Heart right ventricle (tissue), 16 donors: ENCODE measurements at places on chromosomes 16 and 17. TPM values are rescaled to one million over a fixed set of nuclear protein-coding genes. Genes with fewer than 3 reads are reported as not detected.

- DNase-seq = no peak
Measured at GRCh38 chr17:18280249-18280648, 19.8 kb downstream of the MIEF2 start.

DNA sequence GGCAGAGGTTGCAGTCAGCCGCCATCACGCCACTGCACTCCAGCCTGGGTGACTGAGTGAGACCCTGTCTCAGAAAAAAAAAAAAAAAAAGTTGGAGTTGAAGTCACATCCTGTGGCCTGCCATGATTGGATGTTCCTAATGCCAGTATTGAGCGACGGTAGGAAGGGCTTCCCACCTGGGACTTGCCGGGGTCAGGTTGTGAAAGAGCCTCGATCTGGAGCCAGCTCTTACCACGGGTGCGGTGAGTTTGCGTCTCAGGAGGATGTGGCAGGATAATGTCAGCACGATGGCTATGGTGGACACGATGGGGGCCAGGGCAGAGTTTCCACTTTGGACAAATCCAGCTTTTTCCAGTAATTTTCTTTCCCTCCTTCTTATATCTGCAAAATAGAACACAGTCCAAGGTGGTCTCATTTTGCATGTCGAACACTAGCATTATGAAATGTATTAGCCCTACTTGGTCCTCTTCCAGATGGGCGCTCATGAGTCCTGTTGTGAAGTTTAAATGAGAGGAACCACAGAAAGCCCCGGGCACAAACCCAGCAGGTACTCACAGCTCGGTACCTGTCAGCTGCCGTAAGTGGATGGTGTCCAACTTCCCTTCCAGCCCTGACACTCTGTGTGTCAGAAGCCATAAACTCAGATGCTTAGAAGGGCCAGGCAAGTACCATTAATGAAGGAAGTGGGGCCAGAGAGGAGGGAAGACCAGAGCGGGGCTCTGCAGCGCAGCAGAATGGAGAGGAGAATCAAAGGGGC, 22.2 kb downstream of the ABCC12 start:
- no peak for DNase-seq

DNA sequence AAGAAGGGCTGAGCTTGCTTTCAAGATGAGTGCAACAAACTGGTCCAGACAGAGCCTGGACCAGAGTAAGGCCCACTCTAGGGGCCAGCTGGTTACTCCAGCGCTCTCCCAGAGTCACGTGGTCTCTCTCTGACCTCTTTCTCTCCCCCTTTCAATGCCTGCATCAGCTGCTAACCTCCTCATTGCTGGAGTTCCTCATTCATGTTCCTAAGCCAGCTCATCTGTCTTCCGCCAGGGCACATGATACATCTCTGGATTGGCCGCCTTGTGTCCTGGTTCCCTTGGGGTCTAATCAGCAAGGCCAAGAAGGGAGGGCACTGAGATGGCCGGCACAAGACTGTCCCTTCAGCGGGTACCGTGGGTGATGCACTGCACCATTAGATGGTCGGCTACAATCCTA, 26.9 kb upstream of the ZFP90 start:
- no peak for DNase-seq

GRCh38 chr17:41799366-41799765, 12.4 kb downstream of the P3H4 start:
- DNase-seq = no peak

DNA sequence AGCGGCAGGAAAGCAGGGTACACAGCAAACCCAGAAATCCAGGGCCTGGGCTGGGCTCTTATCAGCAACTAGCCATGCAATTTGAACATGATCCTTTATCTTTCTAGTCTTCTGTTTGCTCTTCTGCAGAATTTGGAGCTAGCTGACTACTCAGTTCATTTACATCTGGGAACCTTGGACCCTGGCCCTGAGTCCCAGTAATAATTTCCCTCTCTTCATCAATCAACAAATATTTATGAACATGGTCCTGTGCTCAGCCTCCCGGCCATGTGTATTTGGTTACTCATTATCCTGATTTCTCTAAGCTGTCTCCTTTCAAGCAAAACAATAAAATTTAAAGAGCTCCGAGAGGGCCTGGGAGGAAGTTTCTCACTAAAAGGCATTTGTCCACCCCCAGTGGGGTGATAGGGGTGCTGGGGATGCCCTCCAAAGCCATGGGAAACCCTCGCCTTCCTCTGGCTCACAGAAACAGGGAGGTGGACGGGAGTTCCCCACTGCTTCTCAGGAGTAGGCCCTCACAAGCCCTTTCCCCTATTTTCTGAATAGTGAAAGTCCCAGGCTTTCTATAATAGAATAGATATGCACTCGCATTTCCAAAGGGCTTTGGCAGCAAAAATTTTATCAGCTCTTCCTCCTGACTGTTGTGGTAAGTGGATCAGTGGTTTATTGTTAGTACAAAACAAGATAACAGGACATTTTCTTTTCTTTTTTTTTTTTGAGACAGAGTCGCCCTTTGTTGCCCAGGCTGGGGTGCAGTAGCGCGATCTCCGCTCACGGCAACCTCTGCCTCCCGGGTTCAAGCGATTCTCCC, 6.9 kb upstream of the WDR59 start:
- no peak for DNase-seq

DNA sequence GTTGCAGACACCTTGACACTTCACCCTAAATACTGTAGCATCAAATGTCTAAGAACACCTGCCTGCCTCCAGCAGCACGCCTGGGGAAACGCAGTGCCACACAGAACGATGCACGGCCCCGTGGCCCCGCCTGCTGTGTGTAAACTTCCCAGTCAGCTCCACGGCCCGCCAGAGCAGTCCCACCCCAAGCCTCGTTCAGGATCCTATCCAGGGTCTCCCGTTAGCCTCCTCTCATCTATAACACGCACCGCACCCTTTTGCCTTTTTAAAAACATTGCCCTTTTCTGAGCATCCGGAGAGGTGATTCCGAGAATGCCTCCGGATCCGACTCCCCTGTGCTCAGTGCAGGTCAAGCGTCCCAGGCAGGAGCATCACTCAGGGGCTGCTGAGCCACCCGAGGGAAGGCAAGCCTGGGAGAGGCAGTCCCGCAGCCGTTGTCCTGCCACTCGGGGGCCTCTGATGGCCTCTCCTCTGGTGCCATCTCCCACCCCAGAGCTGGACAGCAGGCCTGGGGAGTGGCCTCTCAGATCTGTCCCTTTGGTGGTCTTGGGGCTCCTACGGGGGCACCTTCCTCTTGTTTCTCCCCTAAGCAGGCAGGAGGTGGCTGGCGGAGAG, 37.9 kb upstream of the SLC38A10 start:
- no peak for DNase-seq

DNA sequence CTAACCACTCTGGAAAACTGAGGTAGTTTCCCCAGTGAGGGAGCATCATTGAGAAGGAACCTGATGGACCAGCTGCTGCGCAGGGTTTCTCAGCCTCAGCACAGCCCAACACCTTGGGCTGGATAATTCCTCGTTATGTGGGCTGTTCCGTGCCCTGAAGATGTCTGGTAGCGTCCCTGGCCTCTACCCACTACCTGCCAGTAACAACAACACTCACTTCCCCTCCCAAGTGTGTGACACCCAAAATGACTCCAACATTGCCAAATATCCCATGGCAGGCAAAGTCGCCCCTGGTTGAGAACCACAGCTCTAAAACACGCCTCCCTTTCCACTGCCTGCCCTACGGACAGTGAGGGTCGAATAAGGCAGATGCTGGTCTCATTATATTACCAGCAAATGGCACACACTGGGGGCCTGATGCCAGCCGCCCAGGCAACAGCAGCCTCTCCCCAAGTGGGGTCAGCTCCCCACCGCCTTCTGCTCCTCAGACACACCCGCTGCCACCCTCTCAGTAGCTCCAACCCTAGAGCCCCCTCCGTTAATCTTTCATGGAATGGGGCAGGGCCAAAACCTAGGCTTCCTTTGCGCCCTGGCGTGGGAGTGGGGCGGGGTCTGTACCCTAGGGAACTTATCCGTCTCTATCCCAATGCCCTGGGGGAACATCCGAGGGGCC, 1.0 kb downstream of the RHBDF2 start:
- no peak for DNase-seq

GRCh38 chr17:83149761-83150251, 70.4 kb downstream of the METRNL start:
- DNase-seq = no peak

DNA sequence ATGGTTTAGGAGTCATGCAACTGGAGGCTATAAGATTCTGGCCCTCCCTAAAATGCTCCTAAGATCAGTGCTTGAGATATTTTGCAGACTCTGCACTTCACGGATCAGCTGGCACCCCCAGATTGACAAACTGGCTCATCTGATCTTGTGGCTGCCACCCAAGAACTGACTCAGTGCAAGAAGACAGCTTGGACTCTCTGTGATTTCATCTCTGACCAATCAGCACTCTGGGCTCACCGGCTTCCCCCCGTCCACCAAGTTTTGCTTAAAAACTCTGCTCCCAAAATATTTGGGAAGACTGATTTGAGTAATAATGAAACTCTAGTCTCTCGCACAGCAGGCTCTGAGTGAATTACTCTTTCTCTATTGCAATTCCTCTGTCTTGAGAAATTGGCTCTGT, 26.3 kb upstream of the CCL2 start:
- no peak for DNase-seq

DNA sequence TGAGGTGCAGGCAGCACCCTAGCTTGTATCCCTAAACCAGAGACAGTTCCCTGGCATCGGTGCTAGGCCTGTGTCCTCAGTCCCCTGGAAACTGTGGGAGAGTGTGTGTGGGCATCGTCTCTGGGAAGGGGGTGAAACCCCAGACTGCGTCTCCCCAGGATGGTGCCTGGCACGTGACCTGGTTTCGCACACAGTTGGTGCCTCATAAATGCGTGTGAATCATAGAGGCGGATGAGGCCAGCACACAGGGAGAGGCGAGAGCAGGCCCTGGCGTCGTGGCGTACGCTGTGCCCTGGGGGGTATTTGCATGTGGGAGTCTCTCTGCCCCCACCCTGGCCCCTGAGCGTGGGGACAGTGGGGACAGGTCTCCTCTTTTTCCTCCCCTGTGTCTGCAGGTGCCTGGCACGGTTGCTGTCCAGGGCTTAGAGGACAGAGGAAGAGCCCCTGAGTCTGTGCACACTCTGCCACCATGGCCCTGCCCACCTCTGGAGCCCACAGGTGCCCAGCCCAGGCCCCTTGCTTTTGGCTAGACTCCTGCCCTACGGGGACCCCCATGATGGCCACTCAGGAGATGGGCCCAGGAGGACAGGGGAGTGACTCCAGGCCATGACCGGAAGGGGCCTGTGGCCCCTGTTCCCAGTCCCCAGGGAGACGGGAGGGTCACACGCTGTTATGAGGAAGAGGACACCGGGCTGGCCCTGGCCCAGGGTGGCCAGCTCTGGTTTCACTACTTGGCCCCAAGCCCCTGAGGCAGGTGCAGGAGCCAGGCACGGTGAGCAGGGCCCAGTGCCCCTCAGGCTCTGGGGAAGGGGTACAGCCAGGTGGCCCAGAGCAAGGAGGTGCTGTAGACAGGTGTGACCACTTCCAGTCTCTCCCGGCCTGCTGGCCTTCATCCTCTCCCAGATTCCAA, 1.3 kb upstream of the FSCN2 start:
- peak; percentile 5 for DNase-seq

DNA sequence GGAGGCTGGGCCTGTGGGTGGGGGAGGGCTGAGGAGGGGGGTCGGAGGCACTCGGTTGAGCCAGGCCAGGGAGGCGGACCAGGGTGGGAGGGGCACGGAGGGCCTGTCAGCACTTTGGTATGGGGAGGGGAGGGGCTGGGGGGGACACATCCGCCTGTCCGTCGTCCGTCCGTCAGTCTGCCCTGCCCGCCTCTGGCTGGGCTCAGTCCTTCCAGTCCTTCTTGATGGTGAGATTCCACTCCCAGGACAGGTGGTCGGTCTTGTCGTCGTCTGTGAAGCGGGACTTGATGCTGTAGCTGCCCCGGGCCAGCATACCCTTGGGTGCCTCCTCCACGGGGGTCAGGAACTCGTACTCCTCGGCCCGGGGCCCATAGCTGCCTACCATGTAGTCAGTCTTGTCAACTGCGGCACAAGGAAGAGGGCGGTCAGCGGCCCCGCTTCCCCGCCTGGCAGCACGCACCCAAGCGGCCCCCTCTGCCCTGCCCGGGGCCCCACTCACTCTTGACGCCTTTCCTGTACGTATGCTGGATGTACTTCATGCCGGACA, 2.4 kb downstream of the ARHGDIA start:
- peak; percentile 24 for DNase-seq

DNA sequence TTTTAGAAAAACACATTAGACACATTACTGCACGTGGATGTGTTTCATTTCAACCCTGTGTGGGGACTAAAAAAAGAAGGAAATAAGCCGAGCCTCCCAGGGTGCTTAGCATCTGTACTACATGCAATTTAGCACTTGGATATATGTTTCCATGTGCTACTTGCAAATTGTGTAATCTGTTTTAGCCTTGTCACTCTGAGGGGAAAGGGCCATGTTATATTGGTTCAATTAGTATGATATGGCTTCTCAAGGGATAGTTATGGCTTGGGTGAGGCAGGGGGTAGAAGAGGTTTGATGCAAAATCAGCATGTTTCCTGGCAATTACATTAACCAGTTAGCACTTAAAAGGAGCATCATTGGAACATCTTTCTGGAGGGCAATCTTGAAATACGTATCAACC, 353.5 kb upstream of the GOT2 start:
- no peak for DNase-seq

SLC2A4 gene
- 183 TPM for total RNA-seq

CX3CL1 gene
- 13.1 TPM for total RNA-seq

ITFG1 gene
- total RNA-seq = 64.2 TPM

DNA sequence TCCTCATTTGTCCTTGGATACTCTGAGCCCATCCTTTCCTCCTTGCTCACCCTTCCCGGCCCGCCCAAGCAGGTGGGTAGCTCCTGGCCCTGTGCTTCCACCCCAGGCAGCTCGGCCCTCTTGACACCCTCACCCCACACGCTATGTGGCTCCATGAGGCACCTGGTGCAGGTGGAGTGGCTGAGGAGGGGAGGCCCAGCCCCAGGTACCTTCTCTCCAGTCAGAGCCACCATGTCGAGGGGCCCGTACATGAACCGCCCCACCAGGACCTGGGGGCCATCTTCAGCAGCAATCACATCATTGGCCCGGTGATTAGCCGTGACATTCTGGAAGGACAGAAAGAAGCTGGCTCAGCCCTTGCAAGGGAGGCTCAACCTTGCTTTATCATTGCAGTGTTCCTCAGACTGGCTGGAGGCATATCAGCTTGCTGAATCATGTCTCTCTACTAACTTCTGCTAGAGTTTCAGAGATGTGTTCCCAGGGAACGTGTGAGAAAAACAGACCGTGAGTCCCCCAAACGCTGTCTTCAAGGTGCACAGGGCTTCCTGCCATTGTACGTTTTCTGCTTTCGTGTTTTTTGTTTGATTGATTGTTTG, 20.3 kb downstream of the PIMREG start:
- DNase-seq = no peak

PLA2G10 gene
- not detected for total RNA-seq

GRCh38 chr17:21463204-21463661, 87.1 kb downstream of the KCNJ12 start:
- no peak for DNase-seq

USH1G gene
- total RNA-seq = not detected
